ENCODE measurements at places on chromosomes 1 and 21. TPM values are rescaled to one million over a fixed set of nuclear protein-coding genes. Genes with fewer than 3 reads are reported as not detected.

OLFML2B gene
- 14.7 TPM for total RNA-seq

NEXN gene
- total RNA-seq = 37.5 TPM

DNA sequence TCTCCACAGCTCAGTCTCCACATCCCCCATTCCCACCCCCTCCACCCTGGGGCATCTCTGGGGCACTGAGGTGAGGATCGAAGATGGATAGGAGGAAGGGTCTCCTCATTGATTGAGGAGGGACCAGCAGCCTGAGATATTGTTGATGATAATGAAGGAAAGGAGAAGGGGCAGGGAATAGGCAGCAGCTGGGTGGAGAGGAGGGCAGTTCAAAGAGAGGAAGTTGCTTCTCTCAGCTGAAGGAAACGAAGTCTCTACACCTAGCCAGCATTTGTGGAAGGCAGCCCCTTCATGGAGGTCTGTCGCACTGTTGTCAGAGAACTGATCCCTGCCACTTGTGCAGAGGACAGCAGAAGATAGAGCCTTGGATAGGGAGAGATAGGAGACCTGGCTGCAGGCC, 5.7 kb downstream of the KNCN start:
- no peak for DNase-seq

- no peak for DNase-seq
Measured at GRCh38 chr1:4971666-4972065, 317.3 kb downstream of the AJAP1 start.

SHE gene
- not detected for total RNA-seq

DNA sequence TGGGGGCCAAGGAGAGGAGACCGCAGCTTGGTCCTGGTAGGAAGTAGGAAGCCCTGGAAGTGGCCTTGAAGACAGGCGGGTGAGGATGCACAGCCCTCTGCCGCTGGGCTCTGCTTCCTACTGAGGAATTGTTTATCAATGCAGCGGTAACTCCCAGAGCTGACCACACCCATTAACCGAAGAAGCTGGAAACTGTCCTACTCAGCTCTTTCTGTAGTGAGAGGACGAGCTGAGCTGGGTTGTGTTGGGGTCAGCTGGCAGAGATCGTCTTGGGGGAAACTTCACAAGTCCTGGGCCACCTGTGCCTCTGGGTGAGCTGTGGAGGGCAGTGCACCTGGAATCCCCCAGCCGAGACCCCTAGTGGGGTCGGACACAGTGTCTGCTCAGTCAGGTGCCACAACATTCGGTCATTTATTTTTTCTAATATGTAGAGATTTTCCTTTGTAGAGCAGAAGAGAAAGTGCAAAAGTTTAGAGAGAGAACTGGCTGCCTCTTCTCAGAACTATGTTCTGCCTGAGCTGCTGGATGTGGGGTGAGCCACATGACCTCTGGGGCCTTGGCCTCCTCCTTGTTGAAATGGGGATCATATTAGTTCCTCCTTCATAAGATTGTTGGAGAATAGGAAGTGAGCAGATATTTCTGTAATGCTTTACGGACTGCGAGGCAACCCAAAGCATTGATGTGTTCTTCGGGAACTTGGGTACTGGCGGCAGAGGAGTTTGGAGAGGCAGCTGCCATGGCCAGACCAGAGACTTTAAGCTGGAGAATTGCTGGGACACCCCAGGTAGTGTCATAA, 3.6 kb downstream of the NECAP2 start:
- DNase-seq = no peak

LYPD8 gene
- not detected for total RNA-seq

GRCh38 chr1:91884459-91885212, 1.3 kb downstream of the TGFBR3 start:
- no peak for DNase-seq

GRCh38 chr1:61183471-61184039, 101.2 kb downstream of the NFIA start:
- no peak for DNase-seq

GRCh38 chr1:193799948-193800690, 613.7 kb upstream of the B3GALT2 start:
- peak; percentile 13 for DNase-seq

HRNR gene
- not detected for total RNA-seq

DNA sequence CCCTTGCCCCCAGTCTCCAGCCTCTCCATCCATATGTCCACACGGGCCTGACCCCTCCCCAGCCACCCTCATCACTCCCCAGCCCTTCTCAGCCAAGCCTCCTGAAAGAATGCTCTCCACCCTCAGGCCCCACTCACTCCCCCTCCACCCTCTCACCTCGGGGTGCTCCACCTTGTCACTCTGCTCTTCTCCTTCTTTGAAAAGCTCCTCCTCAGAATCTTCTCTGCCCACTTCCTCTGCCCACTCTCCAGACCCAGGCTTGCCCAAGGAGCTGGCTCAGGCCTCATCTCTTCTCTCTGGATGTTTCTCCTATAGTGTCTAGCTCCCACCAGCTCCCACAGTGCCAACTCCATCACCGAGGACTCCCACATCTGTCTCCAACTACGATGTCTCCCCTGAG, 13.9 kb downstream of the COL8A2 start:
- DNase-seq = no peak

SERINC2 gene
- 30.4 TPM for total RNA-seq

OR2G2 gene
- not detected for total RNA-seq

DNA sequence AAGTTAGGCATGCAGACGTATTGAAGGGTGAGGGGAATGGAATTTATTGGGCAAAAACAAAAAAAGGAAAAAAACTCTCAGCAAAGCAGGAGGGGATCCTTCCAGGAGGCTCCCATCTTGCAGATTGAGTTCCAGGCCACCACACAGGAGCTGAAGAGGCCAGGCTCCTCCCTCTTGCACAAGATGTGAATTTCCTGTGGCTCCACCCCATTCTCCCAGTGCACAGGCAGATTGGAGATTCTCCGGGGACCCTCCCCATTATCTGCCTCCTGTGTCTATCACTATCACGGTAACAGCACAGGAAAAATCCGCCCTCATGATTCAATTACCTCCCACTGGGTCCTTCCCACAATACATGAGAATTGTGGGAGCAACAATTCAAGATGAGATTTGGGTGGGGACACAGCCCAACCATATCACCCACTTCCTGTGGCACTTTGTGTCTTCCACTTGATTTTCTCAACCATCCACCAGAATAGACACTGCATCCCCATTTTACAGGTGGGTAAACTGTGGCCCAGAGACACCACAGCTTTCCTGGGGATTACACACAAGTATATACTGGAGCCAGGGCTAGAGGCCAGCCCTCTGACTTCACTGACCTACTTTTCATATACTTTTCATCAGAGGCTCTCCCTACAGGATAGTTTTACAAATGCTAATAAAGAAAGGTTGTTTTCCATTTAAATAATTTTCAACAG, 18.9 kb upstream of the COL6A1 start:
- no peak for DNase-seq

DNA sequence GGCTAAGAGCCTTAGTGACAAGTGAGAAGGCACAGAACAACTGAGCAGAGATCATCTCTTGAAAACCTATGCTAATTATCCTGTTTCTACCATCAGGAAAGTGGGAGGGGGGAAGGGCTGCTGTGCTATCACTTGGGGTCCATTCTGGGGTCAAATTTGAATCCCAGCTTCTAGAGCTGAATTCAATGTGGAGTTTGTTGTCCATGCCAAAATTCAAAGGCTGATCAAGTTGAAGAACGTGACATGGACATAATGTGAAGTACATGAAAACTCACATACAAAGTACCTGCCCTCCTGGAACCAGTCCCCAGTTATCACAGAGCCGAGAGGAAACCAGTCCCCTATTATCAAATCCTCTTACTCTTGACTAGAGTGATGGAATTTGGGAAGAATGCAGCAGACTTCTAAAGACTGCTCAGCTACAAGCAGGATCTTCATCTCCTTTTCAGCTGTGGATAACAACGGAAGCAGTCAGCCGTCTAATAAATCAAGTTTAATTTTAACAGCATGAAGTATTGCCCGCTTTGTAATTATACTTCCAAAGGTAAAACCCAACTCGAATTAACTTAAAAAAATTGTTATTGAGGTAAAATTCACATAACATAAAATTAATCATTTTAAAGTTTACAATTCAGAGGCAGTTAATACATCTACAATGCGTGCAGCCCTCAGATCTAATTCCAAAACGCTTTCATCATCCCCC, 78.3 kb downstream of the SLC45A1 start:
- peak; percentile 82 for DNase-seq

GRCh38 chr1:160411271-160412027, 11.1 kb downstream of the VANGL2 start:
- no peak for DNase-seq

DNA sequence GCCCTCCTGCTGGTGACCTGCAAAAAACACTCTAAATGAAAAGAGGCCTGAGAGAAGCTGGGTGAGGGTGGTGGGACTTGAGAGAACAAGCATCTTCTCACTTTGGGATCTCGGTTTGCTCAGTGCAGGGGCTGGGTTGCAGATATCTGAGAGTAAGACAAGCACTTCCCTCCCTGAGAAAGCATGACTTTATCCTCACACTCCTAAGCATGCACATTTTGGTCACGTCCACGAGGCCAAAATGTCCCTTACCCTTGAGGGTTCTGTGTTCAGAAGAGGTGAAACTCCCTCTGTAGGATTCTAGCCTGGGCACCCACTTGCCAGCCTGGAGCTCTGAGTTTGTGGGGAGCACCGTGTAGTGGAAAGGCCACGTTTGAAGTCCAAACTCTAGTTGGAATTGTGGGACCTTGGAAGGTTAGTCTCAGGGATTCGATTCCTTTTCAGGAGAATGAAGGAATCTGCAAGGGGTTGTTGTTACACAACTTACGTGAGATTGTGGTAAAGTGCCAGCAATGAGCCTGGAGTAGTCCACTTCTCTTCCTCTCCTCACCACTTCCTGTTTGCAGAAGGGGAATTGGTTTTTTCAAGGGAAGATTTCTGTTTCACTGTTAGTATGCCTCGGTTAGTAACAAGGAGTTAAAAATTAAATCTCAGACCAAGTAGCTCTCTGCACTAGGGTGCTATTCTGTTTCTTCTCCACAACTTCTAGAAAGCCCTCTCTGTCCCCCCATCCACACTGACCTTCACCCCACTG, 3.0 kb downstream of the FCAMR start:
- peak; percentile 29 for DNase-seq

VWA5B1 gene
- total RNA-seq = not detected

DNA sequence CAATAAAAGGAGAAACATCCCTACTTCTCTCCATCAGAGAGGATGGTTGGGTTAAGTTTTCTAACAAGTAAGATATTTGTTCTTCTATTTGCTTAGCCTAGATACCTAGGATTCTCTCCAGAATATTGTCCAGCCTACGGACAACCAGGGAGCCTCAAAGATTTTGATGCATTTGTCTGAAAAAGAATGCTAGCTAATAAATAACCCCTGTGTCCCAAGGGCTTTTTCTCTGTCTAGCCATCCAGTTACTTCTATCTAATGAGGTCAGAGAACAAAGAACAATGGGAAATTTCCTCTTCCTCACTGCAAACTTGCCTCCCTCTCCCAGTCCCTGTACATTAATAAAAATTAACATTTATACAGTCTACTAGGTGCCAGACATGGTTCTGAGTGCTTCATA, 810 bp downstream of the RGS5 start:
- DNase-seq = no peak

CD53 gene
- total RNA-seq = not detected

- DNase-seq = no peak
Measured at GRCh38 chr1:175665616-175666015, 77.8 kb downstream of the TNR start.

DNA sequence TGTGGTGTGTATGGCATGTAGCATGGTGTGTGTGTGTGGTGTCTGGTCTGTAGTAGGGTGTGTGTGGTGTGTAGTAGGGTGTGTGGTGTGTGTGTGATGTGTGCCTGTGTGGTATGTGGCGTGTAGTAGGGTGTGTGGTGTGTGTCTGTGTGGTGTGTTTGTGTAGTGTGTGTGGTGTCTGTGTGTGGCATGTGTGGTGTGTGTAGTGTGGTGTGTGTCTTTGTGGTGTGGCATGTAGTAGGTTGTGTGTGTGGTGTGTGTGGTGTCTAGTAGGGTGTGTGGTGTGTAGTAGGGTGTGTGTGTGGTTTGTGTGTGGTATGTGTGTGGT, 85.5 kb downstream of the SYT2 start:
- DNase-seq = peak; percentile 23

DNA sequence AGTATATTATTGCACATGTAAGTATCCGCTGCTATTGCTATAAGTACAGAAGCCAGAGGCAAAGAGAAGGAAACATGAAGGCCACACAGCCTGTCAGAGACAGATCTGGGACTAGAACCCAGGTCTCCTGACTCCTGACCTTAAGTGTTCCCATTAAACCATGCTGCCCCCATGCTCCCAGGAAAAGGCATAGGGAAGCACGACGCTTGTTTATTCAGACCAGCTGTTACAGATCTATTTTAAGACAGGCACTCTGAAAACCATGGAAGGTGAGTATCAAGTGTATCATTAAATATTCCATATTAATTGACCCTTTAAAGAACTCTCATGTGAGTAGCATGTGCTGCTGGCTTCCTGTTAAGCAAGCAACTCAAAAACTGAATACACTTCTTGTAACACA, 11.4 kb downstream of the VAV3 start:
- no peak for DNase-seq

DNA sequence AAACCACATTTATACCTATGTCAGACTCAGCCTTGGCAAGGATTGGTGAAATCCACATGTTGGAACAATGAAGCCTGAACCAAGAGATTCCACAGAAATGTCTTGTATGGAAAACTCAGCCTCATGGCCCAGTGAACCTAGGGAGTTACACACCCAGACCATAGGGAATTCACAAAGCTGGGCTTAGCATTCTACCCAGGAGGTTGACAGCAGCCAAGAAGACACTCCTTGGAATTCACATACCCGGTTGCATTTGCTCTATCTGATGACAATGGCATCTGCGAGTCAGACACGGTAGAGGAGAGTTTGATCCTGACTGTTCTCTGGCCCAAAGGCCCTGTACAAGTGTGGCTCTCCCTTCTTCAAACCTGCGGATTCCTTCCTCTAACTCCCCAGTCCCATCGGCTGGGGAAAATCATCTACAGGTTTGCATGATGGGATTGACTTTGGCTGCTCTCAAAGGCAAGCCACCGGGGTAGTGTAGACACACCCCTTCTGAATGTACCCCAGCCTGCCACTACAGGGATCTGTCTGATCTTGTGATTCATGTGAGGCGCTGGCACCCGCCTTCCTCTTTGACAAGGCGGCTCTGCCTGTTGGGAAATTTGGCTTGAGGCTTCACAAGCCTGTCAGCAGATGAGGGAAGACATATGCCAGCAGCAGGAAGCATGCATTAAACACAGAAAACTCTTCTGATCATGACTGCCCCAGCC, 297.3 kb upstream of the KAZN start:
- no peak for DNase-seq

KCND3 gene
- total RNA-seq = 0.43 TPM

C1orf94 gene
- total RNA-seq = 0.70 TPM

DNA sequence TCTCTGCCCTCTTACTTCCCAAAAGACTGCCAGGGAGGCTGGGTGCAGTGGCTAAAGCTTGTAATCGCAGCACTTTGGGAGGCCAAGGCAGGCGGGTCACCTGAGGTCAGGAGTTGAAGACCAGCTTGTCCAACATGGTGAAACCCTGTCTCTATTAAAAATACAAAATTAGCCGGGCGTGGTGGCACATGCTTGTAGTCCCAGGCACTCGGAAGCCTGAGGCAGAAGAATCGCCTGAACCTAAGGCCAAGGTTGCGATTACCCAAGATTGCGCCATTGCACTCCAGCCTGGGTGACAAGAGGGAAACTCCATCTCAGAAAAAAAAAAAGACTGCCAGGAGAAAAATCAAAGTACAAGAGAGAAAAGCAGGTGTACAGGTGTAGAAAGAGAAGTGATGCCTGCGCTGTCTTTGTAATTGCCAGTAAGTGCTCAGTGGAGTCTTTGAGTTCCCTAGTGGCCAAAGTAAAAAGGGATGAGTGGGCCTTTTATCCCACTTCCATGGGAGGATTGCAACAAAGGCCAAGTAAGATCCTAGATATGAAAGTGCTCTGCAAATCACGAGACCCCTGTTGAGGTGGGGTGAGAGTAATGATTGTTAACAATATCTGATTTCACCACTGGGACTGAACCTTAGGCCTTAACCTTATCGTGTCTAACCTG, 94.7 kb upstream of the WNT4 start:
- DNase-seq = no peak

BSND gene
- not detected for total RNA-seq
